ENCODE measurements at places on chromosomes 2 and 18. TPM values are rescaled to one million over a fixed set of nuclear protein-coding genes. Genes with fewer than 3 reads are reported as not detected.

GRCh38 chr2:28366496-28367282, 26.0 kb upstream of the FOSL2 start:
- H3K36me3 ChIP-seq = no peaks in the 10 kb centered on the region
- no peaks in the 10 kb centered on the region for H3K27me3 ChIP-seq
- no peak overlapping the region for H3K4me3 ChIP-seq
- peak; percentile 83 for DNase-seq

GRCh38 chr2:127347734-127348392, 39.9 kb downstream of the MAP3K2 start:
- DNase-seq = no peak
- no peak overlapping the region for H3K27ac ChIP-seq
- H3K4me3 ChIP-seq = no peak overlapping the region
- H3K36me3 ChIP-seq = peaks cover 8% of the 10 kb centered on the region

Gene GREB1L
- 0.43 TPM for total RNA-seq

GRCh38 chr2:240722796-240723735, 31.4 kb downstream of the AQP12A start:
- H3K36me3 ChIP-seq = no peaks in the 10 kb centered on the region
- peaks cover 8% of the 10 kb centered on the region for H3K27me3 ChIP-seq
- no peak for DNase-seq
- H3K4me1 ChIP-seq = no peaks in the 10 kb centered on the region
- H3K27ac ChIP-seq = no peak overlapping the region
- H3K4me3 ChIP-seq = no peak overlapping the region

DNA sequence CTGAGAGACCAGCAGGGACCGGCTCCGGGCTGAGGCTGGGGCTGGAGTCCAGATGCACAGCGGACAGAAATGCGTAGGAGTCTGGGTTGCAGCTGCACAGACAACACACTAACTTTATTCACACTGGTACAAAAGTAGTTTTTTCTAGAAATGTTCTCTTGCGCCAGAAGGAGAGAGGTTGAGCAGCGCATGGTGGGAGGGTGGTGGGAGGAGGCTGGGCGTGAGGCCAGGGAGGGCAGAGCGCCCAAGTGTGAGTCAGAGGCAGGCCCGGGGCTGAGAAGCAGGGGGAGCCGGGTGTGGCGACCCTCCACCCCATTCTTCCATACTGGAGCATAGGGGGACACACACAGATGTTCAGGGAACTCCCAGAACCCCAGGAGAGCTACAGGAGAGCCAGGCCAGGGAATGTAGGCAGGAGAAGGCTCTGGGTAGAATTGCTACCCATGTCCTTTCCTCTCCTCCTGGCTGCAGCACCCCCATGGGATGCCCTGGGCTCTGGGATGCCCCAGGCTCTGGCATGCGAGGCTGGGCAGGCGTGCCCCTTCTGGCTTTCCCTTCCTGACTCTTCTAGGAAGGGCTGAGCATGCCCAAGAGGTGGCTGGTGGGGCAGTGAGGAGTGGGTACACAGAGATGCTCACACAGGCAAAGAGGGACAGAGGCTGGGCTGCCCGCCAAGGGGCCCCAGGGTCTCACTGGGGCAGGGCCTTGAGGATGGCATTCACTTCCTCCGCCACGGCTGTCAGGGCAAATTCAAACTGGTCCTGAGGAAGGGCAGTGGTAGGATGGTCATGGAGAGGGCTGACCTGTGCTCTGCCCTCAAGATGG, 10.6 kb downstream of the DNAJB2 start:
- H3K4me1 ChIP-seq = peaks cover 41% of the 10 kb centered on the region
- H3K36me3 ChIP-seq = peaks cover 22% of the 10 kb centered on the region
- no peak overlapping the region for H3K4me3 ChIP-seq
- peak overlapping the region; percentile 48 for H3K27ac ChIP-seq
- no peaks in the 10 kb centered on the region for H3K27me3 ChIP-seq
- no peak for DNase-seq

Gene TSPYL6
- total RNA-seq = not detected

GRCh38 chr2:160381425-160381951, 112.1 kb downstream of the RBMS1 start:
- no peak overlapping the region for H3K4me3 ChIP-seq
- H3K27me3 ChIP-seq = no peaks in the 10 kb centered on the region
- no peaks in the 10 kb centered on the region for H3K36me3 ChIP-seq

Gene RAPGEF4
- total RNA-seq = 9.8 TPM

DNA sequence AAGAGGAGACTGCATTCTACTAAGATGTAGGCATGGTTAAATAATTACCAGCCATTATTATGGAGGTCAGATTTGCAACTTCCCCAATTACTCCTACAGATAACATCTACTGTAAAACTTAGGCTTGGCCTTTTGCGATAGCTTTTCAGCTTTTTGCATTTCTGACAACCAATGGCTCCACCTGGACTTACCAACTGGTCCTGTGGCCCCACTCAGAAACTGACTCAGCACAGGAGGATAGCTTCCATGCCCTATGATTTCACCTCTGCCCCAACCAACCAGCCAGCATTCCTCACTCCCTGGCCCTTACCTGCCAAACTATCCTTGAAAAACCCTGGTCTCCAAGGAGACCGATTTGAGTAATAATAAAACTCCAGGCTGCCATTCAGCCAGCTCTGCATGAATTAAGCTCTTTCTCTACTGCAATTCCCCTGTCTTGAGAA, 28.2 kb downstream of the TUBB6 start:
- H3K27ac ChIP-seq = no peak overlapping the region
- H3K4me1 ChIP-seq = peaks cover 11% of the 10 kb centered on the region
- H3K27me3 ChIP-seq = no peaks in the 10 kb centered on the region
- no peak for DNase-seq

- no peak overlapping the region for H3K4me3 ChIP-seq
- H3K4me1 ChIP-seq = peaks cover 55% of the 10 kb centered on the region
- no peaks in the 10 kb centered on the region for H3K36me3 ChIP-seq
- peak overlapping the region; percentile 57 for H3K27ac ChIP-seq
Measured at GRCh38 chr18:61850756-61851155, 42.1 kb downstream of the RNF152 start.

GRCh38 chr2:163812926-163813520, 77.2 kb upstream of the FIGN start:
- H3K4me3 ChIP-seq = no peak overlapping the region
- no peaks in the 10 kb centered on the region for H3K27me3 ChIP-seq
- H3K4me1 ChIP-seq = no peaks in the 10 kb centered on the region
- no peaks in the 10 kb centered on the region for H3K36me3 ChIP-seq
- H3K27ac ChIP-seq = no peak overlapping the region

DNA sequence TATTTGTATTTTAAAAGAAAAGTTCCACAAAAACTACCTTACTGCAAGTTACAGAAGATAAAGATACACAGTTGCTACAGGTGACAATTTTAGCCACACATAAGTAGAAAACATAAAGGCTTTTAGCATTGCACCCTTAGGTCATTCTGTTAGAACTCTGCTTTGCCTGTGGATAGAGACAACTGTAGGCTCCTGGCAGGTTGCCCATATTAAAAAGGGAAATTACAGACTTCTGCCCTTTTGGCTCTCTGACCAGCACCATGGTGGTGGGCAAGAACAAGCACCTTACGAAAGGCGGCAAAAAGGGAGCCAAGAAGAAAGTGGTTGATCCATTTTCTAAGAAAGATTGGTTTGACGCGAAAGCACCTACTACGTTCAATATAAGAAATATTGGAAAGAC, 223.3 kb downstream of the MC4R start:
- no peaks in the 10 kb centered on the region for H3K4me1 ChIP-seq
- no peaks in the 10 kb centered on the region for H3K27me3 ChIP-seq
- no peaks in the 10 kb centered on the region for H3K36me3 ChIP-seq
- no peak overlapping the region for H3K27ac ChIP-seq

DNA sequence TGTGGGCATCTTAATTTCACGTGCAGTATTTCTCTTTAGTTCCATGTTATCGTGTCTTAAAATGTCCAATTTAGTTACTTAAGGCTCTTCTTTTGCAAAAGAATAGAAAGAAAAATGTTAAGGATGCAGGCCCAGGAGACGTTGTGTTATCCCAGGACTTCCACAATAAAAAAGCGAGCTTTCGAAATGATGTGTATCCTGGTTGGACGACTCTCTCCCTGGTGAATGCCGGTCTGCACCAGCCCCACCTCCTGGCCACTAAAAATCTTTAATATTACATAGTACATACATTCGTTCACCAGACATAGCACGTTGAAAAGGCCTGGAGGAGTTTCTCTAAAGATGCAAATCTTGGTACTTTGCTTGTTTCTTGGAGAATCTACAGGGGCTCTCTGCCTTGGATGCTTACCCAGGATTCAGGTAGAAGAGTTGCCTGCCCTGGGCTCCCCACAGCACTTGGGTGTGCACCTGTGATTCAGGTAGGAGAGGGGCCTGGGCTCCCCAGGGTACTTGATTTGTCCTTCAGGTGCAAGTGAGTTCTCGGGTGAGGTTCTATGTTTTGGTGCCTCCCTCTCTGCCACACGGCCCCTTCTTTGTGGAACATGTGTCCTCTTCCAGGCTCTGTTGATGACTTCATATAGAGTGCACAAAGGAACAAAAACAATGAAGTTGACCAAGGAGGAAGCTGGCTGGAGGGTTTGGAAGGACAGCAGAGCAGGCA, 26.6 kb downstream of the TWIST2 start:
- no peaks in the 10 kb centered on the region for H3K4me1 ChIP-seq
- H3K4me3 ChIP-seq = no peak overlapping the region
- H3K36me3 ChIP-seq = no peaks in the 10 kb centered on the region
- no peak for DNase-seq
- H3K27me3 ChIP-seq = no peaks in the 10 kb centered on the region

GRCh38 chr18:52283927-52284326, 56.1 kb upstream of the DCC start:
- DNase-seq = no peak
- H3K27ac ChIP-seq = no peak overlapping the region
- no peak overlapping the region for H3K4me3 ChIP-seq
- no peaks in the 10 kb centered on the region for H3K4me1 ChIP-seq
- H3K27me3 ChIP-seq = no peaks in the 10 kb centered on the region
- no peaks in the 10 kb centered on the region for H3K36me3 ChIP-seq

GRCh38 chr18:9535430-9535991, 60.2 kb downstream of the RALBP1 start:
- no peak overlapping the region for H3K4me3 ChIP-seq
- no peak overlapping the region for H3K27ac ChIP-seq
- H3K4me1 ChIP-seq = no peaks in the 10 kb centered on the region

- H3K27ac ChIP-seq = no peak overlapping the region
- DNase-seq = no peak
- no peaks in the 10 kb centered on the region for H3K36me3 ChIP-seq
- no peaks in the 10 kb centered on the region for H3K4me1 ChIP-seq
Measured at GRCh38 chr18:41593171-41593675, 361.8 kb upstream of the PIK3C3 start.

DNA sequence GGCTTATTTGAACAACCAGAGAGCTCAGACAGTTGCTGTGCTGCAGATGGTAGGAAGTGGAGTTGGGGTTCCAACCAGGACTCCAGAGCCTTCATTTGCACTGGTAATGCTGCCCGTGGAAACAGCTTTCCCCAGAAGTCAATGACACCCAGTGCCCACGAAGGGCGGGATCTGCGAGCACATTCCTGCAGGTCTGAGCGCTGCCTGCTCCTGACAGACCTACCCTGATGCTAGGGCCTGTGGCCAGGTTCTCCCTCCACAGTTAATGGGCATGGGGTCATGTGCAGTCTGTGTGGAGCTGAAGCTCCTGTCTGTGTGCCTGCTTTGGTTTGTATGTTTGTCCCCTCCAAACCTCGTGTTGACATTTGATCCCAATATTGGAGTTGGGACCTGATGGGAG, 299.0 kb upstream of the HS6ST1 start:
- H3K27me3 ChIP-seq = no peaks in the 10 kb centered on the region
- no peak overlapping the region for H3K27ac ChIP-seq
- no peak for DNase-seq
- no peaks in the 10 kb centered on the region for H3K4me1 ChIP-seq
- H3K4me3 ChIP-seq = no peak overlapping the region

Gene EDAR
- not detected for total RNA-seq

DNA sequence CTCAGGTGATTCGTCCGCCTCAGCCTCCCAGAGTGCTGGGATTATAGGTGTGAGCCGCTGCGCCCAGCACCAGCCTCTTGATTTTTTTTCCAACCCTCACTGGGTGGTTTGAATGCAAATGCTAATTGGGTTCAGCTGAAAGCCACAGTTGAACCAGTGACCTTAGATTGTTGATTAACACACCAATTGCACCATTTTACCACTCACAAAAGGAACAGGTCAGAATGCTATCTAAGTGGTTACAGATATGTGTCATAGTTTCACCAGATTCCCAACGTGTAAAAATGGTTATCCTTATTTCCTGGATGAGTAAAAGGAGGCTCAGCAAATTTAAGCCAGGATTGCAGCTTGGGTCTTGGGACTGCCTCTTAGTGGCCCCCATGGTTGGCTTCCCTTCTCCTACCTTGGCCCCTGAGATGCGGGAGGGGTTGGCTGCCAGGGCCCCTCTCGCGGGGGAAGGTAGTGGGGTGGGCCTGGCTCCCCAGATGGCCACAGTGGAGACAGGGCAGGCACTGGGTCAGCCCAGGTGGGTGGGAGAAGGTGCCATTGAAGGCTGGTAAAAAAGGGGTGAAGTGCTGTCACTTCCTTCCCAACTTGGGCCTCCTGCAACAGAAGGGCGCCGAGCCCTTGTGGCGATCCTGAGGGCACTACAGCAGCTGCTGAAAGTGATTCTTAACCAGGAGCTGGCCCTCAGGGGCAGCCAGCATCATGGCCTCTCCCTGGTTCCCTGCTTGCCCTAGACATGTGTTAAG, 164.9 kb upstream of the HAAO start:
- no peak overlapping the region for H3K27ac ChIP-seq
- peaks cover 49% of the 10 kb centered on the region for H3K4me1 ChIP-seq

GRCh38 chr18:50135903-50136302, 59.0 kb downstream of the MYO5B start:
- no peak overlapping the region for H3K27ac ChIP-seq
- no peaks in the 10 kb centered on the region for H3K36me3 ChIP-seq
- DNase-seq = no peak
- no peak overlapping the region for H3K4me3 ChIP-seq
- no peaks in the 10 kb centered on the region for H3K4me1 ChIP-seq
- peaks cover 3% of the 10 kb centered on the region for H3K27me3 ChIP-seq

Gene SDC1
- 25.0 TPM for total RNA-seq

DNA sequence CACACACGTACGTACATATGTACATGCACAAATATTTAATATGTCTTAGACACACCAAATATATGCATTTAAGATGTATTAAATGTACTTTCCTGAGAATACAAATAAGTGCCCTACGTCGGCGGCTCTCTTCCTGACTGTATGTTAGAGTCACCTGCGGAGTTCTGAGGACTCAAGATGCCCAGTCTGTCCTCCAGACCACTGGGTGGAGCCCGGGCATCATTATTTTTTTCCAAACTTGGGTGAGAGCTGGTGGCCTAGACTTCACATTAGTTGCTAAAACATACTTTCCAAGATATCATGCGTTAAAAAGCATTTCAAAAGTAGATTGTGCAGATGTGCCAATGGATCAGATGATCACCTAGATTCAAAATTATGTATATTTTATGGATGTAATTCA, 2.9 kb downstream of the IL18R1 start:
- no peaks in the 10 kb centered on the region for H3K36me3 ChIP-seq
- peak overlapping the region; percentile 59 for H3K4me3 ChIP-seq
- peak overlapping the region; percentile 90 for H3K27ac ChIP-seq
- H3K27me3 ChIP-seq = no peaks in the 10 kb centered on the region

DNA sequence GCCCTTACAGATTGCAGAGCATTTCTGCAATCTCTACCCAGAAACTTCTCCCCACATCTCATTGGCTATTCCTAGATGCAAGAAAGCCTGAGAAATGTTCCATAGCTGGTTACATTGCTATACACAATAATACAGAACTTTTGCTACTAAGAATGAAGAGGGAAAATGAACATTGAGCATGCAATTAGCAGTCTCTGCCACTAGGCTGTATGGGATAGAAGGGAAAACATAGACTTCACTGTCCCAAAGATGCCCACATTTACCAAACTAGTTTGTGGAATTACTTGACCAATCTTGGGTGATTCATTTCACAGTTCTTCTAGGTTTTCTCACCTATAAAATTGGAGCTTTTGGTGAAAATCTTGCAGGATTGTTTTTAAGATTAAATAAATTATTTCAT, 265.7 kb upstream of the NT5C1B start:
- H3K27ac ChIP-seq = no peak overlapping the region
- H3K4me1 ChIP-seq = no peaks in the 10 kb centered on the region
